ENCODE measurements at places on chromosomes 4 and X.

GRCh38 chr4:141099326-141099725 lies 33.9 kb downstream of the RNF150 start:
- DNase-seq: no peak

DNA sequence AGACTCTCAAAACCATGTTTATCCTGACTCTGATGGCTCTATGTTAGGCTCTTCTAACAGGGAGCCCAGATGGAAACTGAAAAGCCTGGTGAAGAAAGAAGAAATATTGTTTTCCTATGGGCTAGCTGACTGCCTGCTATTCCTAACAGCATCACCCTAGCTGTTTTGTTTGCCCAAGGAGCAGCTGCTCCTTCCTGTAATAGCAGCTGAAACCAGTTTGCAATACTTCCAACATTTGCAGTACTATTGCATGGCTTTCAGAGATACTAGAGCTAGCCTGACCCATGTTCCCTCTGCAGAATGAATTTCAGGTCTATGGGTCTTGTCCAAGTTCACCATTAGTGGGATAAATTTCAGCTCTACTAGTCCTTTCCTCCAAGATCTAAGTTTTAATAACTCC lies 495.2 kb downstream of the INPP4B start:
- DNase-seq: no peak

DNA sequence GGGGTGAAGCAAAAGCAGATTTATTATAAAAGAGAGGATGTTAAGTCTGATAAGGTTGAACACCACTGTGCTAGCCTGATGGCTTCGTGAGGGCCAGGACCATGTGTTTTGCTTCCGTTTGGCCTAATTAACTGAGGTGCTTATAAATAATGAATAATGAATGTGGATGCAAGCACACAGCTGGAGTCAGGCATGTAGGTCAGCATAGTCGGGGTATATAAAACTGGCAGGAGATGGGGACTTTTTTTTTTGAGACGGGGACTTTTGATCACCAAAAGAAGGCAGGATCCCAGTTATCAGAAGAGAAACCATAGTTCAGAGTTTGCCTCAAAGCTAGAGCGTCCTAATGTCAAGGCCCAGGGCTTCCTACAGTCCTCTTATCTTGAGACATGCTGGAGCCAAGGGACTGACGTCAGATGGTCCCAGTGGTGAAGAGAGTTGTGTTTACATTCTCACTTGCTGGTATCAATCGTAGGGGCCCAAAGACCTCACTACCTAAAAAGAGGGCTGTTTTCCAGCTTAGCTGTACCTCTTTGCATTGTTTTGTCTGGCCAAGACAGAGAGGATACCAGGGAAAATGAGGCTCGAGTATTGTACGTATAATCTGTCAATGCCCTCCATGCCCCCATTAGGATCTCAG lies 50.4 kb downstream of the RTL9 start:
- no peak for DNase-seq

DNA sequence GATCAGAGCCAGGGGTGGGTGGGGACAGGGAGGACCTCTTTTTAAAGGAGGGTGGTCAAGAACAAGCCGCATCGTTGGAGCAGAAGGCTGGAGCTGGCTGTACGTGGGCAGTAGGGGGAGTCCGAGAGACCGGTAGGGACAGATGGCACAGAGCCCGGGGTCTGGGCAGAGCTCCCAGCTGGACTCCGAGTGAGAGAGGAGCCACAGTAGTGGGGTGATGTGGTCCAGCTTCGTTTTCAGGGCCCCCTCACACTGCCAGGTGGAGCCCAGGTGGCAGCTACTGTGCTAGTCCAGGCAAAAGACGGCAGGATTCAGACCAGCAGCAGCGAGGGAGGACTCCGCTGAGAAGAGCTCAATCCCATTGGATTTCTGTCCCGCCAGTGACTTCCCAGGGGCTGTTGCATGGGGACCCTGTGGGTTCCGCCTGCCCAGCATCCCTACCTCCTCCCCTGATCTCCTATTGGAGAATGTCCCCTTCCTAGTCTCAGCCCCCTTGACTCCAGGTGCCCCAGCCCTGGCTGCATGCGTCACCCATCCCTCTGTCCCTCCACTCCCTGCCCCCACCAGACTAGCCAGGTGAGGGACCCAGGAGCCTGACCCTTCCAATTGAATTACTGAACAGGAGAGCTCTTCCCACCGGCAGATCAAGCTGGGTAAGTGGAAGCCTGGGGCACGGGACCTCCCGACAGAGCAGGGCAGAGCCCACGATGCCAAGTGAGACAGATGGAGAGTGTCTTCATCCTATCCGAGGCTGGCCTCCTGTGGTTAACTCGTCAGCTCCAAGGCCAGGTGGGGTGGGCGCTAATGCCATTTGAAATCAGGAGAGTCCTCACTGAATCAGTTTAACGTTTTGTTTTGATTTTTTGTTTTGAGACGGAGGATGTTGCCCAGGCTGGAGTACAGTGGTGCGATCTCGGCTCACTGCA lies 2.9 kb downstream of the ARHGAP4 start:
- no peak for DNase-seq

- DNase-seq: no peak
Measured at GRCh38 chrX:39293203-39293602, 491.9 kb downstream of the MID1IP1 start.
